Suprapubic skin (tissue), 4 donors: ENCODE measurements at places on chromosomes 16 and 17. TPM values are rescaled to one million over a fixed set of nuclear protein-coding genes. Genes with fewer than 3 reads are reported as not detected.

The DOC2A gene
- total RNA-seq, result not detected

The TBC1D24 gene
- 23.6 TPM for total RNA-seq

The CCL8 gene
- 2.2 TPM for total RNA-seq

The SLC2A4 gene
- 15.3 TPM for total RNA-seq

The CD7 gene
- total RNA-seq, result 0.29 TPM

The DRC3 gene
- 10.6 TPM for total RNA-seq

The ANKRD40CL gene
- not detected for total RNA-seq

The CDK5R1 gene
- total RNA-seq, result 6.9 TPM

The HSD17B1 gene
- total RNA-seq, result 1.2 TPM

- no peak for DNase-seq
- H3K4me1 ChIP-seq, result no peaks in the 10 kb centered on the region
- no peak overlapping the region for H3K4me3 ChIP-seq
- no peaks in the 10 kb centered on the region for H3K27me3 ChIP-seq
- no peak overlapping the region for H3K27ac ChIP-seq
- H3K36me3 ChIP-seq, result peaks cover 24% of the 10 kb centered on the region
Measured at GRCh38 chr17:596763-597644, 117.6 kb downstream of the VPS53 start.

DNA sequence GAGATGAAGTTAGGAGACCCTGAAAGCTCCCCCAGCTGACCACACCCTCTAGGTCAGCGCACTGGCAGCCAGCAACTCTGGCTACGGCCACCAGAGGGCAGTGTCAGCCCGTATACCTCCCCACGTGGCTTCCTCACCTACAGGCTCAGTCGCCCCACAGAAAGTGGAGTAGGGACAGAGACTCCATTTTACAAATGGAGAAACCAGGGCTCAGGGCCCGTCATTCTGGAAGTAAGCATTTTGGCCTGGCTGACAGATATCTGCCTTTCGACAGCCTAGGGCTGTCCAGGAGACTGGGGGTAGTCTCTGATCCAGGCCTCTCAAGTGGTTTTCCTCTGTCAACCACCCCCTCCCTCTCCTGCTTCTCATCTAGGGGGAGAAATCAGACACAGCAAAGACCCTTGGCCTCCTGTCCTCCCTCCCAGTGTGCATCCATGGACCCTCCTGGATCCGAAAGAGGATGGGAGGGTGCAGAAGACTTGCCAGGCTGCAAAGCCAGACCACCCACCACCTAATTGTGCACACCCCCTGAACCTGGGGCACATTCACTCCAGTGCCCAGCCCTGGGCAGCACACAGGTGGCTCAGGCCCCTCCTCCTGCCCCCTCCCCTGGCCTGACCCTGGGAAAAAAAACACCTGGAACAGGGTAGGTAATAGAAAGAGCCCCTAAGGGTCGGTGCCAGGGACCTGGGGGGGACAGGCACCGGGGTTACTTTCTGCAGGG, 3.8 kb upstream of the HAP1 start:
- no peak overlapping the region for H3K27ac ChIP-seq
- H3K27me3 ChIP-seq, result peaks cover 46% of the 10 kb centered on the region
- H3K4me1 ChIP-seq, result peaks cover 36% of the 10 kb centered on the region
- DNase-seq, result no peak
- no peaks in the 10 kb centered on the region for H3K36me3 ChIP-seq

- H3K36me3 ChIP-seq, result no peaks in the 10 kb centered on the region
- no peak overlapping the region for H3K27ac ChIP-seq
- no peak for DNase-seq
- no peak overlapping the region for H3K4me3 ChIP-seq
Measured at GRCh38 chr17:58614859-58615459, 76.9 kb downstream of the TEX14 start.

DNA sequence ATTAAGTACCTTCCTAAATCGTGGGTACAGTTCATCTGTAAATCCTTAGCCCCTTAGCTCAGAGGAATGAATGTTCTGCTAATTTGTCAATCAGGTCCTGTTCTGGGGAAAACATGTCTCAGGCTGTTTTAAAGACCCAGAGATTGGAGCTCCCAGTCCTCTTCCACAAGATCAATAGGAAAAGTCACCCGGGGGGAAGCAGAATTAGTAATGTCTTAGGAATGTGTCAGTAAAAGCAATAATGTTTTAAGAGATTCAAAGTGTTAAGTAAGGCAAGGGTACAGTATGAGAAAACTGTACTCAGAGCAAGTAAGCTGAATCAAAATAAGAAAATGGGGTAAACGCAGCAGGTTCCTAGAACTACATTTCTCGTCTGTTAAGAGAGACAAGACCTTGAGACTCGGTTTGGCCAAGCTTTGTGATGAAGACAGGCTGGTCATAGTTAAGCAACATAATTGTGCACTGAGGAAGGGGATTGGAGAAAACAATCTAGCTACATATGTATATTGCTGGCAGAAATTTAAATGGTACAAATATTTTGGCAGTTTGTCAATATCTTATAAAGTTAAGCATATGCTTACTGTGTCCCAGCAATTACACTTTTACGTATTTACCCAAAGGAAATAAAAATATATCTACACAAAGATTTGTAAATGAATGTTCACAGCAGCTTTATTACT, 192.9 kb upstream of the C17orf78 start:
- peaks cover 3% of the 10 kb centered on the region for H3K4me1 ChIP-seq
- peaks cover 24% of the 10 kb centered on the region for H3K36me3 ChIP-seq
- no peaks in the 10 kb centered on the region for H3K27me3 ChIP-seq
- no peak overlapping the region for H3K4me3 ChIP-seq
- no peak for DNase-seq
- H3K27ac ChIP-seq, result no peak overlapping the region

- peaks cover 70% of the 10 kb centered on the region for H3K4me1 ChIP-seq
- H3K36me3 ChIP-seq, result peaks cover 48% of the 10 kb centered on the region
- no peaks in the 10 kb centered on the region for H3K27me3 ChIP-seq
- peak overlapping the region; percentile 52 for H3K27ac ChIP-seq
Measured at GRCh38 chr16:67961551-67961957, 6.9 kb downstream of the SLC12A4 start.

GRCh38 chr17:58818654-58819053, 63.0 kb downstream of the PPM1E start:
- H3K4me3 ChIP-seq, result no peak overlapping the region
- H3K27me3 ChIP-seq, result no peaks in the 10 kb centered on the region
- H3K4me1 ChIP-seq, result peaks cover 7% of the 10 kb centered on the region

- no peak overlapping the region for H3K4me3 ChIP-seq
- no peaks in the 10 kb centered on the region for H3K36me3 ChIP-seq
- no peak for DNase-seq
- H3K4me1 ChIP-seq, result no peaks in the 10 kb centered on the region
- no peak overlapping the region for H3K27ac ChIP-seq
Measured at GRCh38 chr17:53313746-53314145, 509.0 kb upstream of the KIF2B start.

DNA sequence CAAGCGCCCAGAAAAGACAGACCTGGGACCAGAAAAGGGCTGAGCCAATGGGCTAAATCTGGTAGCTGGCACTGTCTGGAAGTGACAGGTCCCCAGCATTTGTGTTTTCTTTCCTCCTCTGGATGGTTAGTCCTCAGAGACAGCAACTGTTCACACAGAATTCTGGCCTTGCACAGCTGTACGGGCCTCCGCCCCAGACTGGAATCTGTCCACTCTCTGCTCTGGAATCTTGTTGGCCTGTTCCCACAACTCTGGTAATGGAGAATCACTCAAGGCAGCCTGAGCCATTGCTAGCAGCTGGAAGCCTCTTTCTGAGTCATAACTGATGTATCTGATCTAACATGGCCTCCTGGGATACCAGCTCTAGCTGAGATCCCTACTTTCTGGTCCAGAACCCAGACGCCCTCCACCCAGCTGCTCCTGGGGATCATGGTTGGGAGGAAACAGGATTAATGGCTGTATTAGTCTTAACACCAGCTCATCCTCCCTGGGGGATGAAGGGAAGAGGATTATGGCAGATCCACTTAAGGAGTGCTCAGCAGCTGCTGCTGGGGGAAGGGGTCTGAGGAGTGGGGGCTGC, 9.1 kb downstream of the ZNF668 start:
- no peak overlapping the region for H3K4me3 ChIP-seq
- H3K27ac ChIP-seq, result peak overlapping the region; percentile 79
- H3K4me1 ChIP-seq, result peaks cover 16% of the 10 kb centered on the region

DNA sequence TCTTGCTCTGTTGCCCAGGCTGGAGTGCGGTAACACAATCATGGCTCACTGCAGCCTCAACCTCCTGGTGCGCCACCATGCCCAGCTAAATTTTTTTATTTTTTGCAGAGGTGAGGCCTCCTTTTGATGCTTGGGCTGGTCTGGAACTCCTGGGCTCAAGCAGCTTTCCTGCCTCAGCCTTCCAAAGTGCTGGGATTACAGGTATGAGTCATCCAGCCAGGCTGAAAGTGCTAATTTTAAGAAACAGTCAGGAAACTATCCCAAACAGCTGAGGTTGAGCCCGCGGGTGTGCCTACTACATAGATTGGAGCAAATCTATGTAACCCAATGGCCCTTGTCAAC, 738 bp upstream of the XPO6 start:
- H3K27ac ChIP-seq, result no peak overlapping the region
- H3K4me1 ChIP-seq, result peaks cover 25% of the 10 kb centered on the region
- peak overlapping the region; percentile 95 for H3K4me3 ChIP-seq
- DNase-seq, result no peak

GRCh38 chr16:684071-684794, at the start of gene JMJD8:
JMJD8 (minus strand) TSS chr16:684334; CDS start chr16:684319, 15 bp downstream.
- no peaks in the 10 kb centered on the region for H3K27me3 ChIP-seq
- peaks cover 72% of the 10 kb centered on the region for H3K4me1 ChIP-seq
- H3K27ac ChIP-seq, result peak within 1 kb of the TSS; percentile 82
- DNase-seq, result peak; percentile 98
- H3K36me3 ChIP-seq, result peaks cover 32% of the 10 kb centered on the region

GRCh38 chr16:85898521-85899442, at the start of gene IRF8:
IRF8 (plus strand) TSS chr16:85899162; CDS start chr16:85903016, 3,854 bp downstream.
- H3K4me3 ChIP-seq, result peak within 1 kb of the TSS; percentile 54
- H3K4me1 ChIP-seq, result peaks cover 13% of the 10 kb centered on the region
- peaks cover 90% of the 10 kb centered on the region for H3K27me3 ChIP-seq
- H3K36me3 ChIP-seq, result no peaks in the 10 kb centered on the region
- H3K27ac ChIP-seq, result peak within 1 kb of the TSS; percentile 36
- DNase-seq, result no peak

- no peaks in the 10 kb centered on the region for H3K4me1 ChIP-seq
- H3K27ac ChIP-seq, result no peak overlapping the region
- no peak overlapping the region for H3K4me3 ChIP-seq
- no peak for DNase-seq
- no peaks in the 10 kb centered on the region for H3K36me3 ChIP-seq
- no peaks in the 10 kb centered on the region for H3K27me3 ChIP-seq
Measured at GRCh38 chr16:13553453-13553985, 366.4 kb upstream of the ERCC4 start.

DNA sequence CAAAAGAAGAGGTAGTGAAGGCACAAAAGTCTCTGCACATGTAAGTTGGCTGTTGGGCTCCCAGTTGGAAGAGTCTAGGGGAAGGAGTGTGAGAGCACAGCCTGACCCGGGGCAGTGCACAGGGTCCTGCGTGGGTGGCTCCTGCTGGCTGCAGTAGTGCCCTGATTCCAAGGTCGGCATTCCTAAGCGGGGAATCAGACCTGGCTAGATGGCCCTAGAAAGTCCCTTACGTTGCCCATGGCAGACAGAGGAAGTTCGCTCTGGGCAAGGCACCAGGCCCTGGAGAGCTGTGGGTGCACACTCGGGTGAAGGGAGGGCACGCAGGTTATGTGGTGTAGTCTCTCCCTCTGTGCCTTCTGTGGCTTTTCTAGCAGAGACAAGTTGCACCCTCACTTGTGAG, 22.8 kb upstream of the SLC5A11 start:
- no peaks in the 10 kb centered on the region for H3K4me1 ChIP-seq
- H3K4me3 ChIP-seq, result no peak overlapping the region
- H3K36me3 ChIP-seq, result peaks cover 92% of the 10 kb centered on the region
- H3K27me3 ChIP-seq, result no peaks in the 10 kb centered on the region
- DNase-seq, result no peak
- no peak overlapping the region for H3K27ac ChIP-seq

GRCh38 chr17:48492401-48493298, 38.2 kb downstream of the HOXB1 start:
- peak; percentile 80 for DNase-seq
- H3K27me3 ChIP-seq, result no peaks in the 10 kb centered on the region
- peak overlapping the region; percentile 43 for H3K4me3 ChIP-seq
- H3K27ac ChIP-seq, result no peak overlapping the region

DNA sequence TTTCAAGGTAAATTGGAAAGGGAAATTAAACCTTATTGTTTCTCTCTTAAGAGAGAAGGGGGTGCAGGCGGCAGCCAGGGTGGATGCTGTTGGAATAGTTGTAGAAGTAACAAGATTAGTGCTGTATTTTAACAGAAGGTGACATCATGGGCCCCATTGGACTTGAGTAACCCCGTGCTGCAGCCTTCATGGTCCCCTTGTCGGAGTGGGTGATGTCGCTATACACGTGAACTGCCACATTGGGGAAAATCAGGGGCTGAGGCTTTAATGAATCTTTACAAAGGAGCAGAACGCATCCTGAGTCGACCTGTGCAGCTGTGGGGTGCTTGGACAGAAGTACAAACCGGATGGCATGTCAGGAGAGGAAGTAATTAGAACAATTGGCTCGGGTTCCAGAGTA, 3.2 kb downstream of the SNX11 start:
- H3K27ac ChIP-seq, result no peak overlapping the region
- no peaks in the 10 kb centered on the region for H3K27me3 ChIP-seq
- H3K4me3 ChIP-seq, result no peak overlapping the region

DNA sequence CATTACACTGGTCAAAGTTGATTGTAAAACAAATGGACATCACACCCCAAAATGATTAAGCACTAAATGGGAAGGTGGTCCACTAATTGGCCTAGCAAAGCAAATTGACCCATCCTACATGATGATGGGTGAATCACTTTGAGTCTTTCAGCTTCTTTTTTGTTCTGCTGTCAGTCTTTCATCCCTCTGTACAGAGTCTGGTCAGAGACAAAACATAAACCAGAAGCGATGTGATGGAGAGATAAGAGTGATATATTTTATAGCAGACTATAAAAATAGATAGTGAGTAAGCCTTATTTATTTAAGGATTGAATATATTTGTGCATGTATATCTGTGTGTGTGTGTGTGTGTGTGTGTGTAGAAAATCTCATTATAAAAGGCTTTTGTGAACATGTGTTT, 618.4 kb upstream of the SOX9 start:
- H3K36me3 ChIP-seq, result no peaks in the 10 kb centered on the region
- no peak for DNase-seq
- H3K4me1 ChIP-seq, result no peaks in the 10 kb centered on the region
- H3K27ac ChIP-seq, result no peak overlapping the region
- no peaks in the 10 kb centered on the region for H3K27me3 ChIP-seq
- H3K4me3 ChIP-seq, result no peak overlapping the region

- no peaks in the 10 kb centered on the region for H3K27me3 ChIP-seq
- no peak for DNase-seq
- no peak overlapping the region for H3K4me3 ChIP-seq
- H3K4me1 ChIP-seq, result no peaks in the 10 kb centered on the region
- no peak overlapping the region for H3K27ac ChIP-seq
Measured at GRCh38 chr16:84569382-84569987, 48.4 kb downstream of the COTL1 start.

DNA sequence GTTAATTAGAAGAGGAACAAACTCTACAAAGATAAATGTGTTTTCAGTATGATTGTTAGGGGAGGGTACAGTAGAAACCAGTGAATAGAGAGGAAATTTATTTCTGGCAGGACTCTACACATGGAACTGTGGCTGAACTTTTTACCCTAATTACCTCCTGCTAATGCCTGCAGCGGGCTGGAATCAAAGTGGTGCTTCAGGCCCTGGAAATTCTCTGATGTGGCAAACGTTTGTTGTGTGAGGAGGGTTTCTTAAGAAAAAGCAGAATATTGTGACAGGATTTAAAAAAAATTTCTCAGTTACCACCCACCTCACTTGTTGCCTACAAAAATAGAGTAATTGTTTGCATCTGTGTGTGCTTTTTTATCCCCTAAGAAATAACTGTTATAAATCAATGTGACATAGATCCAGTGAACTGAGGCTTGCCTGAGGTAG, 154.5 kb downstream of the BCAS3 start:
- no peak for DNase-seq
- H3K4me3 ChIP-seq, result no peak overlapping the region
- H3K36me3 ChIP-seq, result no peaks in the 10 kb centered on the region
- no peaks in the 10 kb centered on the region for H3K27me3 ChIP-seq
- H3K27ac ChIP-seq, result no peak overlapping the region
